T-helper 1 cell (primary cell): ENCODE measurements at places on chromosomes 1 and 21.

GRCh38 chr1:235639226-235640205, 10.1 kb downstream of the GNG4 start:
- no peak for DNase-seq

DNA sequence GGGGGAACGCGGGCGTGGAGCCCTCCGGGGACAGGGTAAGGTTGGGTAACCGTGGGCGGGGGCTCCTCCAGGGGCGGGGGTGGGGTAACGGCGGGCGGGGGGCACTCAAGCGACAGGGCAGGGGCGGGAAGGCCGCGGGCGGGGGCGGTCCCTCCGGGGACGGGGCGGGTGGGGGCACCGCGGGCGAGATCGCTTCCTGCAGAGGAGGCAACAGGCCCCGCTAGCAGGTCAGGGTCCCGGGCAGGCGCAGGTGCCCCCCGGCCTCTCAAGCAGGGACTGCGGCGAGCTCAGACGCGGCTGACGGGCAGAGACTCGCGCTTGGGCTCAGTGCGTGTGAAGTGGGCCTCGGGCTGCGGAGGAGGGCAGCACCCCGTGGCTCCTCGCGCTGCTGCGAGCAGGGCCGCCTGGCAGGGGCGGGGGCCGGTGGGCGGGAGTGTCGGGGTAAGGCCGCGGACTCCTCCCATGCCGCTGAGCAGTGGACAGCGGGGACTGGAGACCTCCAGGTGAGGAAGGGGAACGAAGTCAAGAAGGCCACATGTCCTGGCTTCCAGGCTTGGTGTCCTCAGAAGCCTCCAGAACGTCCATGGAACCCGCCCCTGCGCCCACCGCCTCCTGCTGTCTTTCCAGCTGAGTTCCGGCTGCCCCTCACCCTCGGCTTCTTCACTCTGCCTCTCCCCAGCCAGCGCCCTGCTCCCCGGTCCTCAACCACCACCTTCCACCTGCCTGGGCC, 627 bp upstream of the GNB1 start:
- DNase-seq = peak; percentile 80

GRCh38 chr21:36247316-36248010, 72.5 kb upstream of the MORC3 start:
- DNase-seq = no peak

GRCh38 chr1:4076346-4076745, 176.3 kb upstream of the C1orf174 start:
- DNase-seq = no peak

DNA sequence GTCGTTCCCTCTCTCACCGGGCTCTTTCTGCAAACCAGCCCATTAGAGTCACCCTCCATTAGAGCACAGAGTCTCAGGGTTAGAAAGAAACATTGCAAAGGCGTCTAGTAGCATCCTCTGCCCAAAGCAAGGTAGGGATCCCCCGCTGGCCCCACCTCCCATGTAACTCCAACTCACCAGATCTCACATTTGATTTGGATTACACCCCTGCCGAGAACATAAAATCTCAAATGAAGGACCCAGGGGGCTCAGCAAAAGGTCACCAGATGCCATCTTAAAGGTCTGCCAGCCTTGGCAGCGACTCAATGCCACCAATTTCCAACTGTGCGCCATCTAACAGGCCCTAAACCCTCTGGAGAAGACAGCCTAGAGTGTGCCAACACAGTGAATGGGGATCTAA, 14.1 kb downstream of the C1orf87 start:
- no peak for DNase-seq

DNA sequence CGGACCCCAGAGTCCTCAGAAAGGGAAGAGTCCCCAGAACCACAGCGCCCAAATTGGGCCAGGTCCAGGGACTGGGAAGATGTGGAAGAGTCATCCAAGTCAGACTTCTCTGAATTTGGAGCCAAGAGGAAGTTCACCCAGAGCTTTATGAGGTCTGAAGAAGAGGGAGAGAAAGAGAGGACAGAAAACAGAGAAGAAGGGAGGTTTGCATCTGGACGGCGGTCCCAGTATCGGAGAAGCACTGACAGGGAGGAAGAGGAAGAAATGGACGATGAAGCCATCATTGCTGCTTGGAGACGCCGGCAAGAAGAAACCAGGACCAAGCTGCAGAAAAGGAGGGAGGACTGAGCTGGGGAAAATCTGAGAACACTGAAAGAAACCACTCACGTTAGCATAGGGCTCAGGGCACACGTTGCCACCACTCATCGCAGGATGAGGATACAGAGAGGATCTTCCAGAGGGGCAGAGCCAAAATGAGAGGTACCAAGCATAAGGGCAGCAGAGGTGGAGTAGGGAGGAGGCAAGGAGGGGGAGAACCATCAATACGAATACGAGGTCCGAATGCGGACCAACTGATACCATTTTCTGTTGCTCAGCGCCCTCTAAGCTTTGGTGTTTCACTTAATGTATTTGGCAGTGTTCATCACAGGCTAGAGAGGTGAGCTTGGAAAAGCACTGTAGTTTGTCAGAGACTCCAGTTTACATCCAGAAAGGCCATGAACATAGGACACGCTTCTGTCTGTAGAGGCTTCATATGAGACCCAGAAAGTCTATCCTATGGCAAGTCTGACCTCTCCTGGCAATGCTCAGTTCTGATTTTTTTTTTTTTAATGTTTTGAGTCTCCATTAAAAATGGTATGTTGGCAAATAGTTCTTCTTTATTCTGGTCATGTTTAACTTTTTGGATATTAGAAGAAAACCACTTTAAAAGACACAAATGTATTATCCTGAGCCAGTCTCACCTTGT, 34.7 kb downstream of the STYXL2 start:
- no peak for DNase-seq

DNA sequence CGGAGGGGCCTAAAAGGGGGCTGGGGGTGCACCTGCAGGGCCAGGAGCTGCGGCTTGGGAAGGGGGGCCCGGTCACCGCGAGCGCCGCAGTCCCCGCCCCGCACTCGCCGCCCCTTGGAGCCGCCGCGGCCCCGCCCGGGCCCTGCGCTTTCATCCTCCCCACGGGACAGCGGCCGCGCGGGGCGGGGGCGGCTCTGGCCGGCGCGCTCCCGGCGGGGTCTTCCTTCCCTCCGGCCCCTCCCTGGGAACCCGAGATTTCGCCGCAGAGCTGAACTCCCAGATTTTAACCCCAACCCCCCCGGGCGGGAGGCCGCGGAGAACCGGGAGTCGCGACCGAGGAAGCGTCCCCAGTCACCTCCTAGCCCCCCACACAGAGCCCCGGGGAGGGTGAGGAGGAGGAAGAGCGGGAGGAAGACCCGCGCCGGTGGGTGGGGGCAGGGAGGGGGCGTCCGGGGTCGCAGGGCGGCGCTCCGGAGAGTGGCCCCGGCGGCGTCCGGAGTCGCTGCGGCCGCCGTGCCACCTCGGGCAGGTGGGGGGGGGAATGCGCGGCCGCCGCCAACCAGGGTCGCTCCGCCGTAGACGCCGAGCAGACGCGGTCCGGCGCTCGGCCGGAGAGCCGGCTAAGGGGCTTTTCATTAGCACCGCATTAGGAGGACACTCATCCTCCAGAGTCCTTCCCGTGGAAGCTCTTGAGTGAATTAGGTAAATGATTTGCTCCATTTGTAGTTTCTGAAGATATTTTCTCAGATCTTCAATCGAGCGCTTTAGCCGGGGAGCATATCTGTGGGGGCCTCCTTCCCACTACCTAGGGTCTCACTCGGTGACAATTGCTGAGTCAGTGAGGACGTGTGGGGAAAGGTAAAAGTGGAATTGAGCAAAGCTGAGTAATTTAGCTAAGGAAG, 31.6 kb upstream of the NFIA start:
- no peak for DNase-seq

DNA sequence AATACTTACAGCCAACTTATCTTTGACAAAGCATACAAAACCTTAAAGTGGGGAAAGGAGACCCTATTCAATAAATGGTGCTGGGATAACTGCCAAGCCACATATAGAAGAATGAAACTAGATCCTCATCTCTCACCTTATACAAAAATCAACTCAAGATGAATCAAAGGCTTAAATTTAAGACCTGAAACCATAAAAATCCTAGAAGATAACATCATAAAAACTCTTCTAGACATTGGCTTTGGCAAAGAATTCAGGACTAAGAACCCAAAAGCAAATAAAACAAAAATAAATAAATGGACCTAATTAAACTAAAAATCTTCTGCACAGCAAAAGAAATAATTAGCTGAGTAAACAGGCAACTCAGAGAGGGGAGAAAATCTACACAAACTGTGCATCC, 335.6 kb upstream of the PBX1 start:
- DNase-seq = no peak

- no peak for DNase-seq
These were observed 99.4 kb downstream of the SMYD2 start for GRCh38 chr1:214380396-214380795.

DNA sequence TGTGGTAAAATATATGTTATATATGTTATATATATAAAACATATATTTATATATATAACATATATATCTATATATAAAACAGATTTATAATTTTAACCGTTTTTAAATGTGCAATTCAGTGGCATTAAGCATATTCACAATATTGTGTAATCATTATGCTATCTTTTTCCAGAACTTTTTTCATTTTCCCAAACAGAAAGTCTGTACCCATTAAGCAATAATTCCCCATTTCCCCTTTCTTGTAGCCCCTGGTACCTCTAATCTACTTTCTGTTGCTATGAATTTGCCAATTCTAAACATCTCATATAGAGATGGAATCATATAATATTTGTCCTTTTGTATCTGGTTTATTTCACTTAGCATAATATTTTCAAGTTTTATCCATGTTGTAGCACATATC, 10.7 kb upstream of the ARHGEF11 start:
- DNase-seq = no peak

GRCh38 chr1:180586671-180587155, 27.9 kb downstream of the OVAAL start:
- no peak for DNase-seq

DNA sequence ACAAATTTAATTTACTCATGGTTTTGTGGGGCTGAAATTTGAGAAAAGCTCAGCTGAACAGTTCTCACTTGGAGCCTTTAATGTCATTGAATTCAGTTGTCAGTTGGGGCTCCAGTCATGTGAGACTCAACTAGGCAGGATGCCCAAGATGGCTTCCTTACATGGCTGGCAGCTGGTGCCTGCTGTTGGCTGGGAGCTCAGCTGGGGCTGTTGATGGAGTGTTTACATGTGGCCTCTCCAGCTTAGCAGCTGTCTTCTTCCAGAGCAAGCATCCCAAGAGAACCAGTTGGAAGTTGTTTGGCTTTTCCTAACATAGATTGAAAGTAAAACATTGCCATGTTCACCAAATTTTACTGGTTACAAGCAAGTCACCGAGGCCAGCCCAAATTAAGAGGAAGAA, 81.8 kb upstream of the KCNA3 start:
- no peak for DNase-seq

GRCh38 chr1:78980511-78980910, 26.0 kb downstream of the ADGRL4 start:
- no peak for DNase-seq

DNA sequence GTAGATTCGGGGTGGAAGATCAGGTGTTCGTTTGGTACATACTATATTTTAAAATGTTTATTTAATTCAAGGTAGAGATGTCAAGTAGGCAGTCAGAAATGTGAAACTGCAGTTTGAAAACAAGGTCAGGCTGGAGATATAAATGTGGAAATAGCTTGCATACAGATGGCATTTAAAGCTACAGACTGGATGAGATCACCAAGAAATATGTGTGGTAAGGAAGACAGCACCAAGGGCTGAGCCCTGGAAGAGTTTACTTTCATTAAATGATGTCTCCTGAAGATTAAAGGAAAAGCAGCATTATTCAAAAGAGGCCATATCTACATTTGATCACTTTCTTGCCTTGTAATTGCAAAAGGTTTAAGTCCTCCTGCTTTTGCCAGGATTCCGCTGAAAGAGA, 271.3 kb downstream of the PTBP2 start:
- DNase-seq = no peak

DNA sequence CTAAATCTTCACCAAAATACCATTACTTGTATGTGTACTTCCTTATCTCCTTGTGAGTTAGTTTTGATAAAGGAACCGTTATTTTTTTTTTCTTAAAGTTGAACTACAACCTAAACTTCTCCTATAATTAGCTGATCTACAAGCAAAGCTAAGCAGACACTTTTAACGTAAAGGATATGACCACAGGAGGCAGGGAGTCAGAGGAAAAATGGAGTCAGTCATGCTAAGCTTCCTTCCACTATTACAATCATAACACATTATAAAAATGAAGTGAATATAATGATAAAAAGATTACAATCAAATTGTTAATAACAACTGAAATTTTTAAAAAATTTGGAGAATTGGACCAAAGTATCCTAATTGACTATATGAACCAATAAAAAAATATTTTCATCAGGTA, 892.6 kb downstream of the KCNT2 start:
- no peak for DNase-seq

GRCh38 chr1:241460098-241460873, 59.3 kb downstream of the FH start:
- DNase-seq = no peak

GRCh38 chr1:228177721-228178710, 12.4 kb downstream of the IBA57 start:
- no peak for DNase-seq

DNA sequence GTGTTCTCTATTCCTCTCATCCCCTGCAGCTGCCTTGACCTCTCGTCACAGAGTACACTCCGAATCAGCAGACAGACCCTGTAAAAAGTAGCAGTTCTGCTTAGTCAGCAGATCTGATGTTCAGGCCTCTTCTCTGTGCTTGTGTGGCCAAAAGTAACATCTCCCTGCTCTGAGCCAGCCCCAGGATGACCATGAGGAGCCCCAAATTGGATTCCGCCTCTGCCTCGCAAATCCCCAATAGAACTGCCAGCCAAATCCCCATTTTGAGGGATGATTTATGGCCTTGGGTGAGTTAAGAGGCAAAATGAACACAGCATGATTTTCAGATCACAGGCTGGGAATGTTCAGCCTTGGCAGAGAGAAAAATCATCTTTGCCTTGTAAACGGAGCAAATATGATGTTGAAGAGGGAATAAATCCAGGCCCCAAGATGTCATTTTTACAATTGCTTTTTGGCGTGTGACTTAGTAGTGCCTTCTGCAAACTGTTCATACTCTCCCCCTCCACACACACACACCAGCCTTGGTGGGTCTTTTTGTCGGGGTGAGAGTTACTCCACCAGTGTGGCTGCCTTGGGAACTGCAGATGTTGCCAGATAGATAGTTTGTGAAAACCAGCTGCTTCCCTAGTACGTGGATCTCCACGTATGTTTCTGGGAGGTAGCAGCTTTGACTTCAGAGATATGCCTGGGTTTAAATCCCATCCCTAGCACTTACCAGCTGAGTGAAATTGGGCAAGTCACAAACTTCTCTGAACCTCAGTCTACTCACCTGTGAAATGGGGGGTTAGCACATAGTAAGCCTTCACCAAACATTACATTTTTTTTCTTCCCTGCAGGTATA, 77.8 kb downstream of the MAN1C1 start:
- no peak for DNase-seq
